ENCODE measurements at places on chromosomes 6 and 20.

GRCh38 chr20:61203320-61203719, 48.7 kb upstream of the CDH4 start:
- DNase-seq, result no peak

- no peak for DNase-seq
These were observed 87.2 kb upstream of the ADTRP start for GRCh38 chr6:11865680-11866300.

DNA sequence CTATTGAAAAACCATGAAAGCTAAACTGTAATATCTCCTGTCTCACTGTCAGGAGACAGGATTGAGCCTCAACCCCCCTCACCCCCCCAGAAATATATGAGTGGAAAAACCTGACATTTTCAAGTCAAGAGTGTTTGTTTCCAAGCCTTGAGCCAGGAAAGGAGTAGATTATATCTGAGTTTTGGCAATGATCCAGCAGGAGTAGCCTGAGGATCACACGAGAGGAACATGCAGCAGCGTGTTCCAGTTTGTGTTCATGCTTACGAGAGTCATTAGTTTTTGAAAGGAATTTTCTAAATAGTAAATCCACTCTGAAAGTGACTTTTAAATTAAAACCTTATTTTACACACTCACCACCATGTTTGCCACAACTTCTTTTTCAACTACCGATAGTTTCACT, 15.8 kb downstream of the IL22RA2 start:
- DNase-seq, result peak; percentile 48

DNA sequence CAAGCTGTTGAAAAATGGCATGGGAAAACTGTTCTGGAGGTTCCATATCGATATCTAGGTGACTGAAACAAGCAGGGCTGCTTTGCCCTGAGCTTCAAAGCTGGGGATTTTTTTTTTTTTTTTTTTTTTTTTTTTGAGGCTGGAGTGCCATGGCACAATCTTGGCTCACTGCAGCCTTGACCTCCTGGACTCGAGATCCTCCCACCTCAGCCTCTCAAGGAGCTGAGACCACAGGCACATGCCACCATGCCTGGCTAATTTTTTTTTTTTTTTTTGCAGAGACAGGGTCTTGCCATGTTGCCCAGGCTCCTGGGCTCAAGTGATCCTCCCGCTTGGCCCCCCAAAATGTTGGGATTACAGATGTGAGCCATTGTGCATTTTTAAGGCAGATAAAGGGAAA, 11.0 kb downstream of the ERGIC3 start:
- DNase-seq, result no peak

- DNase-seq, result no peak
These were observed 48.1 kb upstream of the MC3R start for GRCh38 chr20:56200456-56200855.

- DNase-seq, result no peak
These were observed 6.1 kb downstream of the RBM39 start for GRCh38 chr20:35735826-35736470.

DNA sequence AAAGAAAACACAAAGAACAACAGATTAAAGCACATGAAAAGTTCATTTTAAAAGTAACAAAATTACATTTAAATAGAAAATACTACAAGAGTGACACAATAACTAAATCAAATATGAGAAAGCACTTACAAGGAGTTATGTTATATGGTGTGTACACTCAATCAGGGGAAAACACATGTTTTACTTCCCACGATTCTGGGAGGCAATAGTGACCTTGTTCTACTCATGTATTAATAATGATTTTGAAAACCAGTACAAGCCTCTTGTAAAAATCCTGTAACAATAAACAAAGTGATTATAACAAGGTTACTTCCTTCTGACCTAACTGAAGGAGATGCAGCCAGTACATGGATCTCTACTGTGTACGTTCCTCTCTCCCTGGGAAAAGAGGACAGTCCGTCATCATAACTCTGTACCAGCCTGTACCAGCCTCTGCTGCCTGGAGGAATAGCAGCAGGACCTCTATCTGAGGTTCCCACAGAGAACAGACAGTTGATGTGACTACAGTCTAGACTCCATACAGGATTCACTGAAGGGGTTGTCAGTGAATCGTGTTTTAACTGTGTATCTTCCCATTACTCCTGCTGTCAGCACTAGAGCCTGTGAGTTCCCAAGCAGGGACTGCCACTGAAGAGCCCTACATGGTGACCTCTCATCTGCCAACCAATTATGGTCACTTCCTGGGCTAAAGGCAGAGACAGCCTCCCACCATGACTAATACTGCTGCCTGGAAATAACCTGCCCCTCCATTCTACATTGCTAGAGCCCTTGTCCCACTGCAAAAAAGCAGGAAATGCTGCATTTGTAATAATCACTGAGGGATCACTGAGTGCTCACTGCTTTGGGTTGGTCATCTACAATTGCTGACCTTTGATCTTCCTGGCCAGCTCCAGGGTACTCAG, 149.7 kb downstream of the KIF16B start:
- no peak for DNase-seq

DNA sequence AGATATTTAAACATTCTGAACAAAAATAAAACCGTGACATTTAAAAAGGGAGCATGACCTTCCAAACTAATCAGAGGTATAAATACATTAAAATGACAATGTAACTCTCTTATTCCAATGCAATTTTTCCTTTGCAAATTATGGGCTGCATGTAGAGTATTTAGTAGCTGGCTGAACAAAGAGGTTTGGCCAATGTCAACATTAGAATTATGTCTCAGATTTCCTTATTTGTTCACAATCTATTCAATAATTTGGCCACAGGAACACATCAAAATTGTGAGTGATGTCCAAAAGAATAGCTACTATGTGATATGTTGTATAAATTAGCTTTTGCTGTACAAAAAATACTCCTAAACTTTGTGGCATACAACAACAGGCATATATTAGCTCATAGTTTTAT, 580.0 kb upstream of the MARCKS start:
- no peak for DNase-seq

DNA sequence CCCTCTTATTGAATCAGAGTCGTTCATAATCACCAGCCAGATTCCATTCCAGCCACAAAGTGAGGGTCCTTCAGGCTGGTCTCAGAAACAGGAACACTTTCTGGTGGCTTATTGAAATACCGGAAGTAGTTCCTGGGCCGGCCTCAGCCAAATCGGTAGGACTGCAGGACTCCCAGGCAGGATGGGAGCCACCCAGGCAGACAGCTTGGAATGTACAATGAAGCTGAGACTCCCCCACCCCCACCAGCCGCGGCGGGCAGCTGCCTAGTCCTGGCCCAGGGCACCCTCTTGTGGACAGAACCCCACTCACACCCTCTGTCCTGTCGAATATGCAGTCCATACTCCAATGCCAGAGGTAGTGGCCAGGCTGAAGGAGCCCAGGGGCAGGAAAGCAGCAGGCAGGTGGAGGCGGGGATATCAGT, 43.8 kb downstream of the MDFI start:
- peak; percentile 91 for DNase-seq

- DNase-seq, result no peak
These were observed 162.5 kb downstream of the KHDC1L start for GRCh38 chr6:73062837-73063236.

DNA sequence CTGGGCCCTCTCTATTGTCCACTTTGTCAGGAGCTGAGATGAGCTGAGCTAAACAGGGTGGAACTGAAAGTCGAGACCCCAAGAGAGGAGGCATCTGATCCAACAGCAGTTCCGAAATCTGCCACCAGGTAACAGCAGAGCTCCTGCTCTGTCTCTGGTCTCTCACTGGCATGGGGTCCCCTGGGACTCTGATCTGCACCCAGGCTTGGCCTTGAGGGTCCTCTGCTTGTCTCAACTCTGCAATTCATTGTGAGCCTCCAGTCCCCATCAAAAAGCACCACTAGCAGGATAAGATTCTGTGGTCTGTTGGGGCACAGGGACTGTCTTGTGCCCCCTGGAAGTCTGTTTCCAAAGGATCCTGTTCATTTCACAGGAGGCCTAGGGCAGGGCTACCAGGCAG, 62.5 kb upstream of the TOP1 start:
- DNase-seq, result peak; percentile 30

DNA sequence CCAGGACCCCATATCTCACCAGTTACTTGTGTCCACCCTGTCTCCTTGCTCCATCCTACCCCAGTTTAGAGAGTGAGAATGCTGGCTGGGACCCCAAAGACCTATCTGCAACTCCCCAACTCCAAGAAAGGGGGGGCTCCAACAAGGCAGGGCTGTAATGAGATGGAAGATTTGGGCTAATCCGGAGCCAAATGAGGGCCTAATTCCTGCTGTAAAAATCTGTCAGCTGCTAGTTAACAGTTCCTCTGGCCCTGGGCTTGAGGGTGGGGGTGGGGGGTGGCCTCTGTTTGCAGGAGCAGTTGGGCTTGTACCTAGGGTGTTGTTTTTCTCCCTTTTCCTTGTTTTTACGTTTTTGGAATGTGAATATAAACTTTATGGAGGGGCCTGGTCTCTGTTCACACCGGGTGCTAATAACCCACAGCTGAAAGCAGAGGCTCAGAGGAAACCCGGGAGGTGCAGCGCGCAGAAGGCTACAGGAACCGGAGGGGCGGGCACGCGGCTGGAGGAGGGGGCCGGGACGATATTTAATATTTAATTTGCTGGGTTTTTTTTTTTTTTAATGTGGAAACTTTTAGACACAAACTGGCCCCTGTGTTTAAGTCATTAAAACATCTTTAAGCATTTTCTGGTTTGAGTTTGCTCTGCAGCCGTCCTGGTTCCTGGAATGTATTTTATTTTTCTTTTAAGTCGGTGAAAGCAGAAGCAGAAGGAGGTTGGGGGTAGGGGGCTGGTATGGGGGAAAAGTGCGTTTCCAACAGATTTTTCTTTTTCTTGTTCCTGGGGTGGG, 70.7 kb downstream of the NCR2 start:
- DNase-seq, result no peak

DNA sequence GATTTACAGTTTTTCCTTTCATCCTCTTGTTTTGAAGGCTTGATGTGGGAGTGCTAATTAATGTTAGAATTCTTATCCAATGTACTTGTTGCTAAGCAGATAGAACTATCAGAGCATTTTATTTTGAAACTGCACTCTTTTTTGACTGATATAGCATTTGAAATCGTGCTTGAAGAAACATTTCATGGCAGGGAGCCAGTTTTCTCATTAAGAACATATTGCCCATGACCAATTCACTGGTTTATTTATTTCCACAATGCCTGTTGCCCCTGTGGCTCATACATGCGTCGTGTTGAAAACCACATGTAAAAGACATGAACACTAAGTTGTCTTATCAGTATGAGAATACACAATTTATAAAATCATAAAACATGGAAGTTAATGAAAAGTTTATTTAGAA, 479.7 kb upstream of the FLRT3 start:
- DNase-seq, result no peak

GRCh38 chr20:37297066-37297736, 7.7 kb downstream of the MANBAL start:
- DNase-seq, result no peak
